GM03348 (cell line): ENCODE measurements at places on chromosomes 2 and 18.
A peak's percentile ranks its signal among the peaks of the same experiment; 100 is the strongest.

DNA sequence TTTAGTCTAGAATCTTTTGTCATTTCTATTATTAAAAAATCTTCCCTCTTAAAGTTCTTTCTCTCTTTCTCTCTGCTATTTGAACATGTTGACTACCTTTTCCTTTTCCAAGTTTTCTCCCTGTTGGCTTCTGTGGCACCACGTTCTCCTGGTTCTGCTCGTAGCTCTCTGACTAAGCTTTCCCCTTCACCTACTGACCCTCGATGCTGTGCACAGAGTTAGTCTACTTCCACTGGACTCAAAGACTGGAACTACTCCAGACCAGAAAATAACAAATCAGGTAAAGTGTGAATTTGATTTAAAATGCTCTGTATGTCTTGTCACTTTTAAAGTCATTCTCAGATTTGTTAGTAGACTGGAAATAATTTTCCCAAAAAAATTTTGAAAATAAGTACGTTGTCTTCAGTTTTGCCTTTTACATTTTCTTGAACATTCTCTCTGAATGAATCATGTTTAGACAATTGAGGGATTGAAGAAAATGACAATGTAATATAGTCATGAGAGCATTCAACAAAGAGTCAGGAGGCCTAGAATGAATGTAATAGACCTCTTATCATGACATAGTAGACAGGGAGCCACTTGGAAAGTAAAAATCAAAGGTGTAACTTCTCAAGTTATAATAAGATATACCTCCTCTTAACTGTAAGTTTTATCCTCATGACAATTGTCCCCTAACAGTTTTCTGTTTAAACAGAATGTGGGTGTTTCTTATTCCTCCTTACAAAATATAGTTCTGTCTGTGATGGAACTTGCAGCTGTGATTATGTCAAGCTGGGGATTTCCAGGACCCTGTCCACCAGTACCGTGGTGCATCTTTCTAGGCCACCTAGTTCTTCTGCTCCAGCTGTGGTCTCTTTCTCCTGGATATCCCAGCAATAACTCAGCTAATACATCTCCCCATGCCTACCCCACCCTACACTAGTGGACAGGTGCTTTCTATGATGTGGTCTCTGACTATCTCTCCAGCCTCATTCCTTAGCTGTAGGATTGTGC lies 25.5 kb downstream of the ITPRID2 start:
- DNase-seq = peak; percentile 22

GRCh38 chr18:44680273-44681075 lies at the start of gene SETBP1:
SETBP1 (plus strand) TSS chr18:44680888; CDS start chr18:44701347, 20,459 bp downstream.
- peak; percentile 82 for DNase-seq

DNA sequence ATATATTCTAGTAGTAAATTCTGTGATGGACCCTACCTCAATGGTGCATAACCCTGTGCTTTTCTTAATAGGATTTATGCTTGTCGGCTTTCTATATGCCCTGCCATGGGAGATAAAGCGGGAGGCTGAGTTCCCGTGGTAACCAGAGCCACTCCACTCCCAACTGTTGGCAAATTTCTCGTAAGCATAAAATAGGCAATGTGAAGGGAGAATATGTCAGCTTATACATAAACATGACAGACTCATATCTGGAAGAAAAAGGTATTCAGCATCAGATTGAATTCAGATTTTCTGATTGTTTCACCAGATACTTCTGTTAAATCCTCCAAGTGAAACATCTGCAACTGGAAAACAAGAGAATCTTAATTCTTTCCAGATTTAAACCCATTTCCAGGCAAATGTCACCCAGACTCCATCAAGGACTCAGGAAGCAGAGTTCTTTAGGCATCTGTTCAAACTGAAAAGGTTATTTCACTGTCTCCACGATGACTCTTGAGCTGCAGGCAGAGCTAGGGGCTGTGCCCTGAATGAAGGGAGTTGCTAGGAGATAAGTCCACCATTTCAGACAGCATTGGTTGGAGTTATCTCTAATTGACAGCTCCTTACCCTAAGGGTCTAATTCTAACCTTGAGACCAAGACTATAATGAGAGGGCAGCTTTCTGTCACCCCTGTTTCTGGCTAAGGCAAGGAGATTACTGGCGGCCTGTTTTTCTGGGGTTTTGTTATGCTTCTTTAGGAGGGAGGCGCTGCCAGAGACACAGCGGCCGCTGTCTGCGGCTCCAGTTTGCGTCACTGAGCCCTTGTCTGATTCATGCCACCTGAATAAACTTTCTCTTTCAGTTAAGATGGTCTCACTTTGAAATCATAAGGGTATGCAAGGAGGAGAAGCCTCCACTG lies 381.3 kb downstream of the SOX11 start:
- DNase-seq = no peak

- no peak for DNase-seq
Observed at GRCh38 chr2:150425121-150425955, 62.1 kb downstream of the RND3 start.

- DNase-seq = no peak
Observed at GRCh38 chr2:225293638-225294037, 105.9 kb upstream of the NYAP2 start.

- peak; percentile 13 for DNase-seq
Observed at GRCh38 chr2:237833546-237833945, 25.9 kb upstream of the RAMP1 start.

DNA sequence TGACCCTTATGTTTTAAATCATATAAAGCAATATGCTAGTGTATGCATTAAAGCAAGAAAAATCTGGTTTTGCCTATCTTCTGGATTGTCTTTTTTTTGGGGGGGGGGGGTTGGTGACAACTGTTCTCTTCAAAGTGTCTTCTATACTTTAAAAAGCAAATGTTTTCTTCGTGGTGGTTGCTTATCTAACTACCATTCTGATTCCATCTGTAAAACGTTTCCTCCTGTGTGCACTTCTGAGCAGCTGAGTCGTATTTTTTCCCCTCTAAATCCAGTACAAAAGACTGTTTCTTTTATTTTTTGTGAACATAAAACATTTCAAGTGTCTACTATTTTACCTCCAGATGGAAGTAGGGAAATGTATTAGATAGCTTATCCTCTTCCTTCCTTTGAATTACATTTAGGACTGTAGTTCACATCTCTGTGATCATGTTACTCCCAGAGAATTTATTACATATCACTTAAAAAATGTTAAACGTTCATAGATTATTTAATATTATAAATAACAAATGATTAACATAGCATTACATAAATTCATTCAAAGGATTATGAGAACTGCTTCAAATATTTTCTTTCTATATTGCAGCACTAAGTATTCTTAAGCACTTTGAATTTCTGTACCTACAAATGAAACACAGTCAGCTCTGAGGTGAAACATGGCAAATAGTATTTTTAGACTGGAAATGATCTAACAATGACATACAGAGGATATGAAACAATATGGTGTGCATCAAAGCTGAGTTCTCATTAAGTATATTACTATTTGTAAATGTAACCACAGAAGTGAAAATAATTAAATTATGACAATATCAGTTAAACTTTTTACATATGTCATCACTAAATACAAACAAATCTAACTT lies 56.4 kb downstream of the SCN3A start:
- no peak for DNase-seq

DNA sequence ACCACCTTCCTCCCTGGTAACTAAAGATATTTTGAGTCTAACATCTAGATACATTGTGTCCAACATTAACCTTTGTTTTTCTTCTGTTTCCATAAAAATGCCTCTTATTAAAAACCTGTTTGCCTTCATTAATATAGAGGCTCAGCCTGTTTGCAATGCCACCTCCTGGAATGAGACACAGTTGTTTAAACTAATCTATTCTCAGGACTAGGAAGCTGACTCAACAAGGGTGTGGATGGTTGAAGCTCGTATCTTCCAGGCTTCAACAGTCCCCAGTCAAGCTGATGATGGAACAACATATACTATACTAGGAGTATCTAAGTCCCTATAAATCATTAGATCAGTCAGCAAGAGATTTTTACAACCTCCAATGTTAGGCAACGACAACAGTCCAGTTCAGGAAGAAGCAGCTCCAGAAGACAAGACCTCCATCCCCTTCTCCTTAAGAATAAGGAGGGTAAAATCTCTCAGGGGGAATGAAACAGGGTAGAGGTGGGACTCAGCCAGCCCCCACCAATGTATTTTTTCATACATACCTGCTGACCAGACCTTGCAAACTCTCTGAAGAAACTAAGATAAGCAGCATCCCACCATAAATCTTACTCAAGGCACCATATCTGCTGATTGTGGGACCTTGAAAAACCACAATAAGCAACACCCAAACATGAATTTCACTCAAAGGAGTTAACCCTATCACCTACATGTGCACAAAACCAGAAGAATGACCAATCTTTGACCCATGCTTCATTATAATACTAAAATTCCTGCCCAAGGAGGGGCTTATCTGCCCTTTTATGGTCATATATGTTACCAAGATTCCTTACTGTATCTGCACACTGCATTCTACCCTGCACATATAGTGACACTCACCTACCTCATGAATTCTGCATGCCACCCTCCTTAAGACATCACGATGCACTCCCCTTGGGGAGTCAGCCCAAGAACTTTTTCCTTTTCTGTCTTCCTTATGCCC lies 21.4 kb downstream of the ZNF24 start:
- DNase-seq = peak; percentile 3

- peak; percentile 83 for DNase-seq
Observed at GRCh38 chr2:239927424-239927981, 97.6 kb downstream of the NDUFA10 start.

DNA sequence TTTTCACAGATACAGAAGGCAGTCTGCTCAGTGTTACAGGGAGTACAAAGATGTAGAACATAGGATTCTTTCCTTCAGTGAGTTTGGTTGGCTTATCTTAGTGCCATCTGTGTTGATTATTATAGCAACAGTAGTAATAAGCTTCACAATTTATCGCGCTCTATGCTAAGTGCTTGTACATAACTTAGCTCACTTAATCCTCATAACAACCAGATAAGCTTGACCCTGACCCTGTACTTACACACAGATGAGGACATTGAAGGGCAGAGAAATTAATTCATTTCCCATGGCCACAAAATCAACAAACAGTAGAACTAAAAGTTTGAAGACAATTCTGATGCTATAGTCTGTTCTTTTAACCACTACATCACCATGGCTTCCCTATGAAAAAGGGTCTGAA lies 121.8 kb downstream of the SPHKAP start:
- no peak for DNase-seq

DNA sequence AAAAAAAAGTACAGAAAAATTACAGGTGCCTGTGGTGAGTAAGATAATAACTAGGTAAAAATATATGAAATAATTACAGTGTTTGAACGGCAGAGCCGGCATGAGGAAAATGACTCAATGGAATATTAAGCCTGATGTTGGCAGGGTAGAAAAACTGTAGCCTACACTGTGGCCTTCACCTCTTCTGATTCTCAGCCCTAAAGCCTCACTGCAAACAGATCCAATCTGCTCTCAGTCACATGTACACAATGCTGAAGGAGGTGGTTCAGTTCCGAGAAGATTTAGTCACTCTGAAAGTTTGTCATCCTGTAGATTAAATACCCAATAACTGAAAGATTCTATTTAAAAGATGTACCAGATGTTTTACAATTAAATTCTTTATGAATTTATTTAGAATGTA lies 66.9 kb upstream of the MAP3K20 start:
- DNase-seq = no peak

GRCh38 chr2:188089901-188090300 lies 201.8 kb upstream of the GULP1 start:
- no peak for DNase-seq

DNA sequence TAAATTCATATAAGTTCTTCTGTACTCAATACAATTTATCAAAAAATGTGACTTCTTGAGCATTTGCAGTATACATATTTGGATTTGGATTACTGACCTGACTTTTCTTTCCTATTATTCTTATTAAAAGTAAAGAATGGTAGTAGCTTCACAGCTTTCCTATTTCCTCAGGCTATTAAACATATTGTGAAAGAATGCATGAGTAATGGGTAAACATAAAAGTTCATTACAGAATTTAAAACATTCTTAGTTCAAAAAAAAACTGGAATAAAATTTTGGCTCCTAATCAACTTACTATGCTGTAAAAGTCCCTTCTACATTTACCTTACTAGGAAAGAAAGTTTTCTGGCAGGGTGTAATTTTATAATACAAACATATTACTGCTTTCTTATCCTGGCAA lies 27.3 kb upstream of the C2orf66 start:
- DNase-seq = peak; percentile 23

DNA sequence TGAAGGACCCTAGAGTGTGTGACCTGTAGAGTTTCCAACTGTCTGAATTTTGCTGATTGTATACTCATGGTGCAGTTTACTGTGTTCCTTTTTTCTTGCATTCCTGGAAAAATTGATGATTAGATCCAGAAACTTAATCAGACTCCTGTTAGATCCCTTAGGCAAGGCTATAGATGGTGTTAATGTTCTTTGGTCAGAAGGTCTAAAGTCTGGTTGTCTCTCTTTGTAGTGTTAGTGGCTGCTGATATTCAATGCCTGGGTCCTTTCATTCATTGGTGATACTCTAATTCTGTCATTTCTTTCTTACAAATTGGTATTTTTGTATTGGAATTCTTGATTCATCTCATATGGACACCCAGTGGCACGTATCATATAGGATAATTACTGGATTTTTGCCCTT lies 6.3 kb downstream of the CCNT2 start:
- no peak for DNase-seq

DNA sequence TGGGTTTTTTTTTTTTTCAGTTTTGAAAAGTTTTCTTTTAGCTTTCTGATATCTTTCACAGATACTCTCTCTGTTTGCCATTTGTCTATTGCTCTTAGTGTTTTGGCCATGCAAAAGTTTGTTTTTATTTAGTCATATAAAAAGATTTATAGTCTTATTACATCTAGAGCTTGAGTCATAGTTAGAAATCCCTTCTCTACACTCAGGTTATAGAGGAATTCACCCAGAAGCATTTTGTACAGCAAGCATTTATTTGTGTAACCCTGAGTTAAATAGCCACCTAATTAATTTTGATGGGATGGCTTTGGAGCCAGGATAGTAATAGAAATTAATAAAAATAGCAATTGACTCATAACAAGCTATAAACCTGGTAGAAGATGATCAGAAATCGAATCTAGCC lies 35.6 kb downstream of the ACTR2 start:
- DNase-seq = no peak

DNA sequence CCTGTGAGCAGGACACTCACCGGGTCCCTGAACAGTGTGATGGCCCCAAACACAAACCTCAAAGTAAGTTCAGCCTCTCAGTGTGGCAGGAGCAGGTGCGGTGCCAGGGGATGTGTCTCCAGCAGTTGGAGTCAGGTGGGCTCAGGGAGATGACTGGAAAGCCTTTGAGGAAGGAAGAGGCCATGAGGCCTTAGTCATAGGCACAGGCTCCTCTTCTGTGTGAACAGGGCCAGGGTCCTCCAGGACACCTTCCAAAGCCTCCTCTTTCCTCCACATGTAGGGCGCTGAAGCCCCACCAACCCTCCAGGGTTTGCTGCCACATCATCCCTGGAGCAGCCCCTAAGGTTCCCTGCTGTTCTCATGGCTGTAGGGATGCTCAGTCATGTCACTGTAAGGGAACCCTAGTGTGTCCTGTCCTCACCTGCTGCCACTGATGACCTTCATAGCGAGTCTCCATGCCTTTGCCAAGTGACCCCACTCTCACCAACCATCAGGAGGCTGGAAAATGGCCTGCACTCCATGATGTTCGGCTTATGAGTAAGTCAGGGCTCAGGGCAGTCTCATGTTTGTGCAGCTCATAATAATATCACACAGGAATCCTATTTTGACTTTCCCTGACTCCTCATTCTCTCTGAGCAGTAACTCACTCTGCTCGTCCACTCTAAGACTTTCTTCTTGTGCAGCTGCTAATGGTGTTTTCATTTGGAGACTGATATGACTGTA lies 1152.9 kb downstream of the RPIA start:
- peak; percentile 5 for DNase-seq

GRCh38 chr2:105763076-105763475 lies 18.4 kb downstream of the NCK2 start:
- DNase-seq = no peak
